Stimulated activated naive CD4-positive, alpha-beta T cell treated with Interleukin-2 at 50 U/mL for 16 hours (primary cell): ENCODE measurements at places on chromosomes 7 and 10.
A peak's percentile ranks its signal among the peaks of the same experiment; 100 is the strongest.

DNA sequence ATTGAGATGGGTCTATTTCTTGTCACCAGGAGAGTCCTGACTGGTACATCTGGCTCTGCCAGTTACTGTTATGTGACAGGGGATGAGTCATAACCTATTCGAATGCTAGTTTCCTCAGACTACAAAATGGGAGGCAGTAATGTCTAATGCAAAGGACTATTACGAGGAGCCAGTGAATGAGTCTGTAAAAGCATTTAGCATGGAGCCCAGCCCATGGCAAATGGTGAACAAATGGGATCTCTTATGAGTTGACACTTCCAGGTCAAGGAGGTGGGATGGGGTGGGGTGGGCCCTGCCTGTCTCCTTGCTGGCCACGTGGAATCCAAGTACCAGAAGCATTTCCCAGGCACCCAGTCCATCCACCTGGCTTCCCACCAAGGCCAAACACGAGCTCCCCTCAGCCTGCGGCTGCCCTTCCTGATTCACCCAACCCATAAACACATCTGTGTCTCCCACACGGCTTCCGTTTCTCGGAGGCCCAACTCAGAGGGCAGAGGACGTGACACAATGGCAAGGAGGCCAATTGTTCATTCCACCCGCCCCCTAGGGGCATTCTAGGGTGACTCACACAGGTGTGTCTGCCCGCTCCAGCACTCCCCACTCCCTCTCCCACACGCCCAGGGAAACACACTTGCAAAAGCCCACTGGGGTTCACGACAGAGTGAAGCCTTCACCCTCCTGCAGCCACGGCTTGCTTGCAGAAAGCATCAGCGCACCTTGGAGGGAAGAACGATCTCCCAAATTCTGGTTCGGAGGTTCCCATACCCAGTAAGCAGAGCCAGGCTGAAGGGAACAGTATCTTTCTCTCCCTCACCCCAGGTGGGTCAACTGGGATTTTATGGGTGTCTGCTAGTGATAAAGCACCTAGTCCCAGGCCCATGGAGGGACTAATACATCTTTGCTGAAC lies 109.8 kb downstream of the SH3PXD2A start:
- DNase-seq = peak; percentile 79

- no peak for DNase-seq
These were observed 509.1 kb downstream of the INHBA start for GRCh38 chr7:41193738-41194282.

DNA sequence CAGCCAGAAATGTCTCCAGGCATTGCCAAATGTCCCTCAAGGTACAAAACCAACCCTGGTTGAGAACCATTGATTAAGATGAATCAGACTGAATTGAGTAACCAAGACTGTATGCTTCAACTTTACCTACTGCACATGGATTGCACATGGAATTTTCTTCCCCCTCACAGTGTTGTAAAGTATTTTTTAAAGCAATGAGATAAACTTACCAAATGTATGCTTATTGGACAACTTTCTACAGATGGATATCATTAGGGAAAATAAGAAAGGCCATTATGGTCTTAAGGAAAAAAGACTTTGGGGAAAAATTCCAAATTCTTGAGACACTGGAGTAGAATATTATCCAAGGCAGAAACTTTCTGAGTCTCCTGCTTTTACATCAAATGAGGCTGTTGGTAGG lies 20.9 kb upstream of the MTPN start:
- no peak for DNase-seq

DNA sequence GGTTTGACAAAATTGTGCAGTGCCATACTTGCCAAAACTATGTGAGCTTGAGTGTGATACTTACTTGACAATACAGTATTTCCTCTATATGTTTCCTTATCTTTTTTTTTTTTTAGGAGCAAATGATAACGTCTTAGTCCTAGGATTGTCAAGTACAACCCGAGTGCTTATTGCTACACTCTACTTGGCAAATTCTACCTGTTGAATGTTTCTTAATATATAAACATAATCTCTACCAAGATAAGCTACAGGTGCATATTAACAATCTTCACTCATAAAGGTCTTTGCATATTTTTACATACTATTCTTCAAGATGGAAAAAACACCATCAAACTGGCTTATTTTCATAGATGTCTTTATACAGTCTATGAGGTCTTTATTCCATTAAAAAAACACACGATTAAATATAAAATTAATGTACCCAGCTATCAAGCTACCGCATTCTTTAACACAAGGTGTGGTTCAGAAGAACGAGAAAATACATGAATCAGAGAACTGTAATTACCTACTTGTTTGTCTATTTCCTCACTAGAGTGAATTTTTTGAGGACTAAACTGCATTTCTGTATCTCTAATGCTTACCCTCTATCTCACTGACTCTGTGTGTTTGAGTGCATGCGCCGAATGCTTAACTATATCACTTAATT lies 76.1 kb upstream of the PDSS1 start:
- DNase-seq = no peak

- no peak for DNase-seq
These were observed 84.0 kb upstream of the TMEM248 start for GRCh38 chr7:66837007-66837406.

- DNase-seq = no peak
These were observed 225.0 kb downstream of the BUB3 start for GRCh38 chr10:123379156-123379555.

GRCh38 chr7:111893190-111893589 lies 313.0 kb downstream of the DOCK4 start:
- DNase-seq = no peak

DNA sequence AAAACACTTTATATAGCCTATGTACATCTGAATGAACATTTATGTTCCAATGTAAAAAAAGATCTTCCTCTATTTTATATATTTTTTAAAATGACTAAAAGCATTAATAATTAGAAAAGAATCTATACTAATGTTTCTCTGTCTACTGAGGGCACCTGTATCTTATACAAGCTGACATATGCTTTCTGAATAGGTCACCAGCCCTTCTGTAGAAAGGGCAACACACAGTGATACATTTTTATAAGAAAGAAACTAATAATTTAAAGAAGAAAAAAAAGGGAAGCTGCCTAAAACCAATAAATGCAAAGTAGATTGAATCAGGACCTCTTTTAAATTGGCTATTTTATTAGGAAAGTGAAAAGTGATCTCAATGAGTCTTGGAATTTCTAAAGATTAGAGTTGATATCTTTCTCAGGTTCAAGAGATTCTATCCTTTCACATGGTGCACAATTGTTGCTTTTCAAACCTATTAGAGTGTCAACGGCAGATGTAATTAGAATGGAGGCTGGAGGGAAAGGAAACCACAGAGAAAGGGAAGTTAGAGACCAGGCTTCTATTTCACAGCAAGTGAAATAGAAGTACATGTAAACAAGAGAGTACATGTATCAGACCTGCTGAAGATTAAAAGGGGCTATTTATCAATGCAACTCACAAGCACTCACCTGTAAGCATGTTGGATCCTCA lies 6.3 kb downstream of the MTPN start:
- DNase-seq = no peak

GRCh38 chr7:143379611-143380259 lies 1.4 kb upstream of the ZYX start:
- no peak for DNase-seq

DNA sequence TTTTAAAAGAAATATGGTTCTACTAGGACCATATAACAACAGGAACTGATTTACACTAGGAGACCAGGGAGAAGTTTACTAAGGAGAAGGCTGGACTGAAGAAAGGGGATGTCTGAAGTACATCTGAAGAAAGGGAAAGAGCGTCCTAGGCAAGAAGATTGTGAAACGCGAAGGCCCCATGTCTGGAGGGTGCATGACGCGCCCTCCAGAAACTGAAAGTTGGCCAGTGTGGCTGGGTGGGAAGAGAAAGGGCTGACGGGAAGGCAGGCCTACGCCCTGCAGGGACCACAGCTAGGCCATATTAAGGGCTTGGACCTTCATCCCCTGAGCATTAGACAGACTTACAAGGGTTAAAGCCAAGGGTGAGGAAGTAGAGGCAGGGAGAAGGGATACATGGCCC lies 158.0 kb downstream of the TRIL start:
- no peak for DNase-seq

DNA sequence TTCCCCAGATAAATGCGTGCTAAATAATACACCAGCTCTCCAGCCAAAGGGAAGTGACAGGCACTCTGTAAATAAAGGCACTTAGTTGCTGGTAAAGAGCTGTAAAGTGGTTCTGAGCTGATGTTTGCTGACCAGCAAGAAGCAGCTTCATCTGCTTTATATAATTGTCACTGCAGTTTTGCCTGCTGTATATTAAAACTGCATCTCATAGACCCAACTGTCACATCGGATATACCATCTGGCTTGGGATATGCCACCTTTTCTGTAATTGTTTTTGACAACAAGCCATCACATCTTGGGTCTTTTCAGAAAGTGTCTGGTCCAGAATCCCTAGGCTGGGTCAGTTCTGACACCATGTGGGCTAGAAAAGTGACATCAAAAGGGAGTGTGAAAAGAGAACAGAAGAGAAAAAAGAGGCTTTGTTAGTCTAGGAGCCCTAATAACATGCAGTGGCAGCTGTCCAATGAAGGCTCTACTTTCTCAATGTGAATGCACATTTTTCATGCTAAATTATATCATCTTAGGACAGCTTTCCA lies 697.6 kb downstream of the KCNMA1 start:
- DNase-seq = no peak

DNA sequence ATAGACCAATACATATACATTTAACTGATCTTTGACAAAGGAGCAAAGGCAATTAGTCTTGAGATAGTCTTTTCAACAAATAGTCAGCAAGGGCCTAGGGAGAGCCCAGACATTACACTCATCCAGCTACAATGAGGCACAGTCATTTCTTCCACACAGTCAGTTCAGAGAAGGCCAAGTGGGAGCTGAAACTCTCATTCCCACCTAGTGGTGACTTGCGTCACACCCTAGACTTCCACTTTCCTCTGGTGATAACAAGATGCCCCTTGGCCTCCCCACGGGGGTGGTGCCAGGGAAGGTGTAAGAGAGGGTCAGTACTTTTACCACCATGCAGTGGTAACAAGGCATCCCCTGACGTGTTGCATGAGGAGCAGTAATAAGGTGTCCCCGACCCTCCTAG lies 8.0 kb downstream of the FRMPD2 start:
- DNase-seq = no peak

- no peak for DNase-seq
These were observed 305.4 kb downstream of the CSTF2T start for GRCh38 chr10:51394039-51394438.

GRCh38 chr10:130891066-130891465 lies 420.5 kb downstream of the TCERG1L start:
- DNase-seq = no peak

DNA sequence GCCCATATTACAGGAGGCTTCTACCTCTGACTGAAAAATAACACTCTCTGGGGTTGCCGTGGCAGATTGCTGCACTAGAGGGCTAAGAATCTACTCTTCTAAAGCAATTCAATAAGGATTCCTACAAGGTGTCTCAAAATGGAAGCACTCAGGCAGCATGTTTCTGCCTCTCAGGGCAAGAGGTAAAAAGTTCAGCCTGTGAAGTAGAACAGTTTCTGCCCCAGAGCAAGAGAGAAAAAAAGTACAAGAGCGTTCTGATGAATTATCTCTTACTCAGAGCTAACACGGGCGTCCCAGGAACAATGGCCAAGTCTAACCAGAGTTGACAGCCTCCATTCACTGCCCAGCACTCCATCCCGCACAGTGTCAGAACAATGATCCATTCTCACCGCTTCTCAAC lies 71.3 kb upstream of the TES start:
- DNase-seq = no peak

- no peak for DNase-seq
These were observed 638 bp downstream of the METTL27 start for GRCh38 chr7:73841689-73842066.

DNA sequence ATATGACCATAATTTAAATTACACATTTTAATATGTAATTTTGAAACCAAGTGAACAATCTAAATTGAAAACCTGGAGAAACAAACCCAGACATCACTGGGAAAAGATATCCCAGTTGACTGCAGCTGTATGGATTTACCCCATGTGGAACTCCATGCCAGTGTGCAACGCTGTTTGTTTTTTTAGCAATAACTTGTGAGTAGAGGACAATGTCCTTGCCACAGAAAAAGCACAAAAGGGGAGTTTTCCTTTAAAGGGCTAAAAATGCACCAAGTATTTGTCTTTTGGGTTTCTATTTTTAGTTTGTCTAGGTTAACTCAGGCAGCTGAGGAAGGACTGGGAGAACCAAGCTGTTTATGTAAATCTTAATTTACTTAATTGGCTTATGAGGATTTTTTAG lies 15.1 kb upstream of the COL17A1 start:
- no peak for DNase-seq
